NCI-H1048 (cell line): ENCODE measurements at places on chromosomes 3 and 15.

DNA sequence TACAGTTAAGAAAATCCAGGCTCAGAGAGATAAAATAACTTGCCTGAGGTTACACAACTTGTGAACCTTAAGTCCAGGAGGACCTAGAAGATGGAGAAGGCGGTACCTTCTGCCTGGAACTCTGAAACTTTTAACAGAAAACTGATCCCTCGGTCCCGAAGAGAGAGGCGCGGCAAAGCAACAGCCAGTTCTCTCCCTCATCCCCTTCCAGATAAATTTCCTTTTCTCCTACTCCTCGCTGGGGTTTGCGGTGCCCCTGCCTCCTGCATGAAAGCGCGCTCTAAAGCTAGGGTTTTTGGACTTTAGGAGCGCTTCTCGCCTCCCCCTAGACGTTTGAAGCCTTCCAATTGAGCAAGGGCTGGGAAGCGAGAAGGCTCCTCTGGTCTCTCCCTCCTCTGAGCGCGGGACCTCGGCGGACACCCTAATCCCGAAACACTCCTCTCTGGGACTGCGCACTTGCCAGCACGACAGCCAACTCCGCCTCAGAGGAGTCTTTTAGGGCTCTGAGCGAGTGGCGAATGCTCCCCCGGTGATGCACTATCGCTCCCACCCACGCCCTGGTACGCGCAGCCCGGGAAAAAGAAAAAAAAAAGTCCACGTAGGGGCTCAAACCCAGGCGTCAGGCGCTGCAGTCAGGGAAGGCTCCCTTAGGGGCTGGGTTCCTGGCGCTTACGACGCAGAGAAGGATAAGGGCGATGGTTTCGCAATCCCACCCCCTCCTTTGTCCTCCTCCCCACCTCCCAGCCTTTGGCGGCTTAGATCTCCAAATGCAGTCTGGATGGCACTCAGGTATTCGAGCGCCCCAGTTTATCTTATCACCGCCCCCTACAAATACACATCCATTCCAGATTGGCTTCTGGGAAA is 7.9 kb upstream of the EOMES start:
- DNase-seq = no peak

DNA sequence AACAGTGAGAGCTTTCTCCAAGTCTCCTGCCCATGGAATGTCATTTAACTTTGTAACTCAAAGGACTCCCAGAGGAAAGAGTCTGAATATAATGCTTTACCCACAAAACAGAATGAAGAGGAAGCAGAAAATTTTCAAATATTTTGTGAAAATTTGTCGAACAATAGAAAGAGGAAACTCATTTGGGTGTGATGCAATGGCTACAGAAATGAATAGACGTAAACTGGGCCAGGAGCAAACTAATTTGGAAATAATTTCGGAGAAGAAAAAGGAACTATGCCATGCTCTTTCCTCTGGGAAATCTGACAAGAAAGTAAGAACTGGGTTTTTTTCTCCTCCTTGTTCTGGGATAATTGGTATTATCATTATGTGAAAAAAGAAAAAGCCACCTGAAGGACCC is 11.2 kb upstream of the SUMF1 start:
- DNase-seq = no peak

- DNase-seq = no peak
Measured at GRCh38 chr15:87767516-87767915, 489.0 kb downstream of the NTRK3 start.

GRCh38 chr3:111605493-111605892 is 10.3 kb upstream of the ZBED2 start:
- no peak for DNase-seq

DNA sequence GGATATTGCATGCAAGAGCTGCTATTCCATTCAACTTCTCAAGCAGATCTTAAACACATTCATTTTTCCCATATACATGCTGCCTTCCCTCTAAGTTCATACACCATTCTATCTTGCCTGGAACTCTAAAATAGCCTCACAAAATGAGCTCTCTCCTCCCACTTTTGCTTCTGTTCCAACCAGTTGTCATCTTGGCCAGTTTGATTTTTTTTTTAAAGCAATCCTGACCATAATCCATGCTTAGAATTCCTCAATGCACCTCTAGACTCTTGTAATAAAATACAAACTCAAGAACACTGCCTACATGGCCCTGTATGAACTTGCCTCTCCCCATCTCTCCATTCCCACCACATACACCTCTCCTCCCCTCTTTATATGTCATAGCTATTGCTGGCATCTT is 68.6 kb upstream of the NPHP3 start:
- DNase-seq = no peak
